ENCODE measurements at places on chromosomes 11 and 22.

DNA sequence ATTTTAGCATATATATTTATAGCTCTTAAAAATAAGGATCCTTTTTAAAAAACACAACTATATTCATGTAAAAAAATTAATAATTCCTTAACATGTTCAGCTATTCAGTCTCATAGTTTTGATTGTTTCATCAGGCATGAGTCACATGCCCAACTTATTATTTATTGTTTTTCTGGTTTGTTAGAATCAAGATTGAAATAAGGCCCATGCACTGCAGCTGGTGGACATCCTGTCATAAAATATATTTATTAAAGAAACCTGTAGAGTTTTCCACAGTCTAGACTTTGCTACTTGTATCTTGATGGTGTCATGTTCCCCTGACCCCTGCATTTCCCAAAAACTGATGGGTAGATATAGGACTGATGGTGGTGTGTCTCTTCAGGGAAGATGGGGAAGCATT is 77.4 kb downstream of the PARVA start:
- no peak for DNase-seq

DNA sequence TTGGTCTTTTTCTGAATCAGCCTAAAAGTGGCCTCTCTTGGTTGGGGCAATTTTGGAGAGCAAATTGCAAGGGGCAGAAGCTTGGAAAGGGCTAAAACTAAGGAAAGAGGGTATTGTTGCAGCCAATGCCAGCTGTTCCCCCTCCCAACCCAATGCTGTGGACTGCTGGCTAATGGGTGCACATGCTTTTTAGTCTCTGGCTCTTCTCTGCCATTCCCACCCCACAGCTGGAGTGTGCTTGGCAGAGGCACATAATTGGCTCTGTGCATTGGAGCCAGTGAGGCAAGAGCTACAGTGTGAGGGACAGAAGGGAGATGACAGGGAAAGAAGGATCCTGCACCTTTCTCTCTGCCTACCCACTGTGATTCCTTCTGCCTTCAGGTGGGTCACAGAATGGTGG is 140.0 kb downstream of the NECTIN1 start:
- no peak for DNase-seq

DNA sequence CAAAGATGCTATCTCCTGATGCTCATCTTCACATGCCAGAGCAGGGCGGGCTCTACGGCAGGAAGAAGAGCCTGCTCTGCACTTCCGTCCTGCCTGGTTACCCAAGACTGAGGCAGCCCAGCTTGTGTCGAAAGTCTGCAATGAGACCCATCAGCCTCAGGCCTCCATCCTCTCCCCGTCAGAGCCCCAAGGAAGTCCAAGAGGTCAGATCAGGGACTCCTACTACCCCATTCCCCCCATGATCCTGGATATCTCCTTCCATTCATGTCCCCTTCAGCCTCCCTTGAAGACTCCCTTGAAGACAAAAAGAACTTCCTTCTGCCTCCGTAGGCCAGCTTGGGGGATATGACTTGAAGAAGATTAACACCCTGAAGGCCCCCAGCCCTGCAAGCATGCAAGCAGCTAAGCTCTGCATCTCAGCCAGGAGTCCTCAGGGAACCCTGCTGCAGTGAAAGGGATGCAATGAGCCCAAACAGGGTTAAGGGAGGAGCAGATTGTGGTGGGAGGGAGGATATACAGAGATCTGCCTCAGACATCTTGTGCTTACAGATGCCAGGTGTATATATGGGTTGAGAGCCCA is 85.6 kb downstream of the TRIM29 start:
- no peak for DNase-seq

DNA sequence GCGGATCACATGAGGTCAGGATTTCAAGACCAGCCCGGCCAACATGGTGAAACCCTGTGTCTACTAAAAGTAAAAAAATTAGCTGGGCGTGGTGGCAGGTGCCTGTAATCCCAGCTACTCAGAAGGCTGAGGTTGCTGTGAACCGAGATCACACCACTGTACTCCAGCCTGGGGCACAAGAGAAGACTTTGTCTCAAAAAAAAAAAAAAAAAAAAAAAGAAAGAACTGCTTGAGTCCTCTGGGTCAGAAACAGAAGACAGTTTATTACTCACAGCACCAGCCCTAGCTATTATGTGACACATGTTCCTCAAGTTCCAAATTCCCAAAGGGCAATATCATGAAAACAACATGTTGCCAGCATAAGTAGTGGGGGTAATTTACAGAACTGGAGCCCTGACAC is 1014.1 kb upstream of the RAG2 start:
- DNase-seq = no peak

- DNase-seq = no peak
These were observed 2.6 kb upstream of the ATP5MGL start for GRCh38 chr22:42642806-42643633.

DNA sequence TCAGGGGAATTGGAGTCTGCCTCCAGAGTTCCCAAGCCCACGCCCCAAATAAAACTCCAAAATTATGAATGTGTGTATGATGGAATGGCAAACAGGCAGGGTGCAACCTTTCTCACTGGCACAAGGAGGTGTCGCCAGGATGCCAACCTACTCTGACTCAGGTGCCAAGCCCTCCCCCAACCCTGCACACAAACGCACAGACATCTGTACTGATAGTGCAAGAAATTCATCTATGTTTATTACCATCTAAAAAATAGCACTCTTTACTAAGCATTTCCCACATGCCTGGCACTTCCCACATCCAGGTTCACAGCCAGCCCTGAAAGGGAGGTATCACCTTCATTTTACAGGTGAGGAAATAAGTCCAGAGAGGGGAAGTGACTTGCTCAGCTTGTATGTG is 1.2 kb downstream of the PLA2G3 start:
- no peak for DNase-seq

DNA sequence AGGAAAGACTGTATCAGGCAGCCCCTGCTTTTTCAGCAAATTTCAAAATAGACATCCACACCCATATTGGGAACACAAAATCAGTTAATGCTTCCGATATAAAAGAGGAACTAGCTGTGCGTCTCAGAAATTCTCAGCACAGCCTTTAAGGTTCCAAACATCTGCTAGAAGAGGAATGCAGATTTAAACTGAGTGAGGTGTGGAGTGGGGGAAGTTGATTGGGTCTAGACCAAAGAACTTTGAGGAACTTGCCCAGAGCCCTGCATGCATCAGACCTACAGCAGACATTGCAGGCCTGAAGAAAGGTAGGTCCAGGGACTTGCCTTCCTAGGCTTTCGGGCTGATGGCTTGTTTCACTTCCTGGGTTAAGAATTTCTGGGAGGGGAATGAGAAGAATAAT is at the start of gene MS4A4A:
TSS of gene MS4A4A (plus strand) at position 255 of the 400 bp plus-strand sequence. CDS start at position 265, 10 bp downstream.
- peak; percentile 46 for DNase-seq

GRCh38 chr11:12705874-12706273 is 31.7 kb downstream of the TEAD1 start:
- no peak for DNase-seq

DNA sequence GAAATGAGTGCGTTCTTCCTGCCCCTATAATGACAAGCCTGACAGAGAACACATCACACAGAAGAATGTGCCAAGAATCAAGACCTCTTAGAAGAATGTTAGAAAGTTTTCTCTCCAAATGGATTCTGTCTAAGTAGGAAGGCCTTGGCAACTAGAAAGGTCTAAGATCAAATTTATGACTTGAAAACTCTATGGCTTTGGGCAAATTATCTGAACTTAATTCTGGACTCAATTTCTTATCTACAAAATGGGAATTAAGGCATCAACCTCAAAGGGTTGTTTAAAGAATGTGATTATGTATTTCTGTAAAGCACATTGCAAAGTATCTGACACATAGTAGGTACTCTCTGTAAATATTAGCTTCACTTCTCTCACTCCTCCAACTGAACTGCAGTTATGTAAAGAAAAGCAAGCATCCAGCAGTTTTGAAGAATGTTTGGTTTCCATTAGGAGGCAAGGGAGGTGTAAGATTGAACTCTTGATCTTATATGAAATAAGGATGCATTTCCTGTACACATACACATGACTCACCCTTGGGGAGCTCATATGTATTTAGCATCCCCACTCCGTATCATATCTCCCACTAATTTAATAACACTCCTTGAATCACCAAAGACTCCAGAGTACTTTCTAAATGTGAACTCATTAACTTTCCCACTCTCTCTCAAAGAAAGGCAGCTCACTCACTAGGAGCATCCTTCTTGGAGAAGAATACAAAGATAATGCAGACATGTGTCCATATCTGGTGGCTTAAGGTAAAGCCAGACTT is 77.6 kb downstream of the ETS1 start:
- DNase-seq = no peak

DNA sequence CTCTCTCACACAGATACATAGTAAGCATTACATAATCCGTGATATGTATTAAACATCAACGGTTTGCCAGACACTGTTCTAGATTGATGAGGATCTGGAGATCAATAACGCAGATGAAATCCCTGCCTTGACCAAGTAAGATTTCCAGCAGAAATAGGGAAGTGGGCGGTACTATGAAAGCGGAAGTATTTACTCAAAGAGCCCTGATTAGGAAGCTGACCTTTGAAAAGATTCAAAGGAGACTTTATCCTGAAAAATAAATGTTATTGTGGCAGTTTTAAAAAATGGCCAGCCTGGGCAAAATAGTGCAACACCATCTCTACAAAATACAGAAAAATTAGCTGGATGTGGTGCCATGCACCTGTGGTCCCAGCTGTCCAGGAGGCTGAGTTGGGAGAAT is 26.8 kb downstream of the GAB2 start:
- DNase-seq = no peak

DNA sequence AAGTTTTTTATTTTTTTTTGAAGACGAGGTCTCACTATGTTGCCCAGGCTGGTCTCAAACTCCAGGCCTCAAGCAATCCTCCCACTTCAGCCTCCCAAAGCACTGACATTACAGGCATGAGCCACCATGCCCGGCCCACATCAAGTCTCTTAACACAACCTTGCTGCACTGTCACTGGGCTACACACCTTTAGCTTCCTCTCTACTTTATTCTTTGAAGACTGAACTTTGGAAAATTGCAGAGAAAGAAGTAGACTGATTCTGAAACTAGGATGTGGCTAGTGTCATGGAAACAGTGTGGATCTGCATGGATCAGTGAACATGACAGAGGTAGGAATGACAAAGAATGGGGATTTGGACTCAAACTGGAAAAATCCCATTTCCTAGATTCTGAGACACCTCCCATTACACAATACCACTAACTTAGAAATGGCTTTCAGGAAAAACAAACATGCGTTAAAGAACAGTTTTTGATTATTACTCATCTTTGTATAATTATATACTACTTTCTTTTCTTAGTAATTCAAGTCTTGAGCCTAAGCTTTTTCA is 99.6 kb upstream of the SPON1 start:
- DNase-seq = no peak

DNA sequence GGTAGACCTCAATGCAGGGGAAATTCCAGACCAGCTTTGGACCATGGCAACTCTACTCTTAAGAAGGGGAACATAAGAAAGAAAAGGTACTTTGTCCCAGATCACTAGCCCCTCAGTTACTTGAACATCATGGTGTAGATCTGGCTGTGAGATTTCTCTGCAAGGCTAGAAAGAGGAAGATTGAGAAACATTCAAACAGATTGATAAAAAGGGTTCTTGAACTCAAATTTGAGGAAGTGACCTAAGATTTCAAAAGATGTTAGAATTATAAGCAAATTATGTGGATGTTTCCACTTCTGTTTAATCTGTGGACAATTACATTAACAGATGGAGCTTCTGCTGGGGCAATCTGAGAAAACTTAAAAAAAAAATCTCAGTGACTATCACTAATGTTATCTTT is 21.8 kb upstream of the UPB1 start:
- DNase-seq = no peak
